ENCODE measurements at places on chromosomes 5 and 9.

DNA sequence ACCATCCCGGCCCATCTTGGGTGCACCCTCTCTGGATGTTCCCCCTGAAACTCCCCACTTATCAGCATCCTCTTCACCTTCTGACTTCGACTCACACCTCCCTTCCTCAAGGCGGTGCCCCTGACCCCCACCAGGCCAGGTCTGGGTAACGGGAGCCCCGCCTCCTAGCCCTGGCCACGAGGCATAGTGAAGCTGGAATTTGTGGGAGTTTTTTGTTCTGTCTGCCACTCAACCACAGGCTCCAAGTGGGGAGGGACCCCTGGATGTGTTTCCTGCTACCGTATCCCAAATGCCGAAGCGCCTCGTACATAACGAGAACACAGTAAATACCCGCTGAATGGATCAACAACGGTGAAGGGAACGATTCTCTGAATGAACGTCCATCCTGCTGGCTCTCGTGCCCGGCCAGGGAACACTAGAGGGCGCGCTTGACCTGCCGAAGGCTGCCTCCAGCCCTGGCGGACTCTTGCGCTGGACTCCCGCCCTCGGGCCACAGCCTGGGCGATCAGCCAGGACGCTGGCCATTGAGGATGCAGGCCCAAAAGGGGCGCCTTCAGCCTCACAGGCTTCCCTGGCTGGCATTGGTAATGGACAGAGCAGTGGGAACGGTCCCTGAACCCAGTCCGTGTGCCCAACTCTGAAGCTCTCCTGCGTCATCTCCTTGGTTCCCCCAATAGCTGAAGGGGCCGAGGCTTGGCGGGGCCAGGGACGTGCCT is 47.3 kb upstream of the PHYKPL start:
- peak; percentile 68 for DNase-seq

DNA sequence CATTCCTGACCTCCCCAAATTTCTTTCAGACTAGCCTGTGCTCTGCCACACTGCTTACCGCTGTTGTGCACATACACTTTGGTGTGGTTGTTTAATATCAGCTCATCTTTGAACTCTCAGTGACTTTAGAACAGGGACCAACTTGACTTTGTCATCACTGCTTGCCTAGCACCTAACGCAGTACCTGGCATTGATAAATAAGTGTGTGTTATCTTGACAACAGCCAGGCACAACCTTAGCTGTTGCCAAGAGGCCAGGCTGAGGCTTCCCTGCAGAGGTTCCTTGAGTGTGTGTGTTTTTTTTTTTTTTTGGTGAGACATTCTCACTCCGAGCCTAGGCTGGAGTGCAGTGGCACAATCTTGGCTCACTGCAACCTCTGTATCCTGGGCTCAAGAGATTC is 41.0 kb upstream of the SLC28A3 start:
- no peak for DNase-seq

- DNase-seq, result no peak
Observed at GRCh38 chr5:139151902-139152301, 46.3 kb downstream of the SIL1 start.

- DNase-seq, result no peak
Observed at GRCh38 chr5:143135832-143136551, 267.5 kb downstream of the NR3C1 start.

GRCh38 chr9:122572456-122572855 is 10.7 kb downstream of the OR1L8 start:
- no peak for DNase-seq

GRCh38 chr5:54845567-54845941 is 139.8 kb downstream of the ESM1 start:
- DNase-seq, result no peak

DNA sequence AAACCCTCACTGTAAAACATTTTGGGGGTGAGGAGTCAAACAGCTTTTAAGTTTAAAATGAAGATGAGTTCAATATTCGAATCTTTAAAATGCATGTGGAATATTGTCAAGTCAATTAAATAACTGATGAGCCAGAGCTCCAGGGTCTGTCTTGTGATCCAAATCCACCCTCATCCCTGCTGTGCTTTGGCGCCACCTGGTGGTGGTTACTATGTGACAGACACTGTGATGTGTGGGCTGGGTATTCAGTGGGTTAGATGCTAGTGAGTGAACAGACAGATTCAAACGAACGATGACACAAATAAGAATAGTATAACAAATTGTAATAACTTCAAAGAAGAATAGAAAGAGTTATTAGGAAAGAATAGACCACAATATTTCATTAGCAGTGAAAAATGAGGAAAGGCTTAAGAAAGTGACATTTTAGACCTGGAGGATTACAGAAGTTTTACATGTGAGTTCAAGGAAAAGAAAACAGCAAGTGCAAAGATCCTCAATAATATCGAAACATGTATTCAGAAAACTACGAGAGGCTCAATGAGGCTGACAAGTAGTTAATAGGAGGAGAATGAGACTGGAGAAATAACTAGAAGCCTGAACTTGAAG is 51.4 kb upstream of the CHSY3 start:
- peak; percentile 66 for DNase-seq

DNA sequence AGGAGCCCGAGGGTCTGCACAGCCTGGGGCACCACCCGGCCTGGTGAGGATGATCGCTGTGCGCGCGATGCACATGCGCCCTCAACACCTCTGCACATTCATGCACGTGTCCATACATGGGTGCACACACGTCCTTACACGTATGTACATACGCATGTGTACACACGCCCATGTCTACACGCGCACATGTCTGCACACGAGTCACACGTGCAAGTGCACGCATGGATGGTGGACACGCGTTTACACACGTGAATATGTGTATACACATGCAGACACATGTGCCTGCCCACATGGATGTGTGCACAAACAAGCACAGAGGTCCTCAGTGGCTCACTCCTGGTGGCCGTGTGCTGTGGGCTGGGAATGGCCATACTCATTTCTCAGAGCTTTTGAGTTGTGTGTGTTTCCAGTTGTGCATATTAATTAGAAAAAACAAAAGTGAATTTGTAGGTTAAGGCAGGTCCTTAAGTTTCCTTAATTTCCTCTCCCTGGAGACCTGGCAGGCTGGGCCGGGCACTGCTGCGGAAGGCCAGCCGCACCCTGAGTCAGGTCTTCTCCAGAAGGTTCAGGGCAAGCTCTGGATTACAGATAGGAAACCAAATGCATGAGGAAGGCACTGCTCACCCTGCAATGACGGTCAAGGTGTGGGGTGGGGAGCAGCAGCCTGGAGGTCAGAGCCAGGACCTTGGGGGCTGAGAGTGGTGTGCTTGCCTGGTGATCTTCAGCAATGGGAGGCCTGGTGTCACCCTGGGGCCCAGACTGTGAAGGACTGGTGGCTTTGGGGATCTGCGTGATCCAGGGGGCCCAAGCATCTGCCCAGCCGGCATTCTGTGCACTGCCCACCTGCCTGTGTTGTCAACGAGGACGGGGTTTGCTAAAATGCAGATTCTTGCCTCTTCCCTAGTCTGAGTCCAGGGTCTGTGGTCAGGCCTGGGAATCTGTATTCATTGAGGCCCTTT is 1.3 kb upstream of the RNU6ATAC start:
- peak; percentile 48 for DNase-seq

DNA sequence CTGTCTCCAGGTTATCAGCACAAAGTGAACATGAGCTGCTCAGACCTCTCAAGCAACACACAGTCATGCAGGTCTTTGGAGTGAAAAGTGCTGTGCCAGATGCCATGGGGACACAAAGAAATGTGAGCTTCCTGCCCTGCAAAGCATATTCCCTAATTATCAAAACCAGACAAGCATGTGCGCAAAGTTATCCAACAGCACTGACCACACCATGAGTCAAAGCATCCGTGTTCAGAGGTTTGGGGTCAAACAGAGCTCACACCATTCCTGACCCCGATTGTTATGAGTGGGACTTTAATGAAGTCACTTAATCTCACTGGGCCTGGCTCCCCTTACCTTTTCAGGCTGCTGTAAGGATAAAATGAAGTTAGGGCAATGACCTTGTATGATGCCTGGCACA is 138.5 kb downstream of the SLIT3 start:
- no peak for DNase-seq

GRCh38 chr9:129446828-129447550 is 173.9 kb downstream of the C9orf50 start:
- DNase-seq, result no peak

DNA sequence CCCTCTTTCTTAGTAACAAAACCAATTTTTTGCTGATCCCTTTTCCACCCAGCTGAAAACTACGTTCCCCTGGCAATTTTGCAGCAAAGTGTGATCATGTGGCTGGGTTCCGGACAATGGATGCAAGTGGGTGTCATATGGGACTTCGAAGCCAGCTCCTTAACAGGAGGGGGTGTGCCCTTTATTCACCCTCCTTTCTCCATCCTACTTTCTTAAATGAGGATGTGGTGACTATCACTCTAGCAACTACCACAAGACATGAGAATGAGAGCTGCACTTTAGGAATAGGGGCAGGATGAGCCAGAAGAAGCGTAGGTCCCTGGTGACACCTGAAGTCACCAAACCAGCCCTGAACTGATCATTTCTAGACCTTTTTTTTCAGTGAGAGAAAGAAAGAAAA is 58.9 kb downstream of the IRF1 start:
- no peak for DNase-seq

DNA sequence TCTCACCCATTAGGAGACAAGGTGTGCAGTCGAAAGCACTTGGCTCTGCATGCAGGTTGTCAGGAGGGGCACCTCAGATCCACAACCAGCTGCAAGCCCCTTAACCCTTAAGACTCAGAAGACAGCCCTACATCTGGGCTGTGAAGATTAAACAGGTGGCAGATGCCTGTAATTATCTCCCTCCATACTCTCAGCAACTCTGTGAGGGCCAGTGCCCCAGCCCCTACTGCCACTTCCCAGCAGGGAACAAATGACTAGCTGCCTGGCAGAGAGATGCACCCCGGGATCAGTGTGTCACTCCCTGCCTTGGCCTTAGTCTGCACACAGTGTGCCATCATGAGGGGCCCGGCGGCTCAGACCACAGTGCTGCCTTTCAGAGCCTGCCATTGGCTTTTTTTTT is 42.0 kb downstream of the CRB2 start:
- no peak for DNase-seq

GRCh38 chr9:83466877-83467276 is 71.3 kb downstream of the FRMD3 start:
- DNase-seq, result no peak
